ENCODE measurements at places on chromosomes 3 and 15.

GRCh38 chr3:50345586-50346234 lies at the start of gene ZMYND10:
TSS of gene ZMYND10 (minus strand) at chr3:50345732. CDS start at chr3:50345579, 153 bp downstream.
- peak; percentile 71 for DNase-seq

DNA sequence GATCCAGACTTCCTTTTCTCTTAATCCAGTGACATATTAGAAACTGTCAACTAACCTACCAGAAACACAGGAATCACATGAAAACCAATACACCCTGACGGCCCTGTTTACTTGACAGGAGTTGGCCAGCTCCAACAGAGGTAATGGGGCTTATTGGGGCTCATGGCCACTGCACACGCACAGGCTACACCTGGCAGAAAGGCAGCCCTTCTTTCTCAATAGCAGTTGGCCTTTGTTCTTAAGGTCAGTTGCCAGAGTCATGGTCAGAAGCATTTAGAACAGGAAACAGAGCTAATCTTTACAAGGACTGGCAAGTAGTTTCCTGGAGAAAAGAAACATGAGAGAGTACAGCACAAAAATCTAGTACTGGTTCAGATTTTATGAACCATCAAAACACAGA lies 181.8 kb downstream of the MAGI1 start:
- no peak for DNase-seq

GRCh38 chr3:138406606-138407005 lies 27.8 kb upstream of the ESYT3 start:
- DNase-seq = no peak

DNA sequence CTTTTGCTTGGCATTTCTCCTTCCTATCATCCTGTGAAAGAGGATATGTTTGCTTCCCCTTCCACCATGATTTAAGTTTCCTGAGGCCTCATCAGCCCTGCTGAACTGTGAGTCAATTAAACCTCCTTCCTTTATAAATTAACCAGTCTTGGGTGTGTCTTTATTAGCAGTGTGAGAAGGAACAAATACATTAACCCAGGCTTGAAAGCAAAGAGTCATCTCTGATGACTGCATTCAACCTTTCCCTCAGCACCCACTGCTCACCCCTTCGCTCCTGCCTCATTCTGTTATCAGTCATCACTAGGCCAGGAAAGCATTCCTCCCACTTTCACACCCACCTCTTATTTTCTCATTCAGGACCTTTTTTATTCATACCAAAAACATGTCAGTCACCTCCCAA lies 59.6 kb upstream of the CASR start:
- DNase-seq = no peak

GRCh38 chr3:50530001-50530970 lies 26.9 kb upstream of the CACNA2D2 start:
- DNase-seq = no peak

All from activated CD4-positive, alpha-beta T cell treated with anti-CD3 and anti-CD28 coated beads for 4 hours (primary cell).